ENCODE measurements at places on chromosomes 4 and X.

DNA sequence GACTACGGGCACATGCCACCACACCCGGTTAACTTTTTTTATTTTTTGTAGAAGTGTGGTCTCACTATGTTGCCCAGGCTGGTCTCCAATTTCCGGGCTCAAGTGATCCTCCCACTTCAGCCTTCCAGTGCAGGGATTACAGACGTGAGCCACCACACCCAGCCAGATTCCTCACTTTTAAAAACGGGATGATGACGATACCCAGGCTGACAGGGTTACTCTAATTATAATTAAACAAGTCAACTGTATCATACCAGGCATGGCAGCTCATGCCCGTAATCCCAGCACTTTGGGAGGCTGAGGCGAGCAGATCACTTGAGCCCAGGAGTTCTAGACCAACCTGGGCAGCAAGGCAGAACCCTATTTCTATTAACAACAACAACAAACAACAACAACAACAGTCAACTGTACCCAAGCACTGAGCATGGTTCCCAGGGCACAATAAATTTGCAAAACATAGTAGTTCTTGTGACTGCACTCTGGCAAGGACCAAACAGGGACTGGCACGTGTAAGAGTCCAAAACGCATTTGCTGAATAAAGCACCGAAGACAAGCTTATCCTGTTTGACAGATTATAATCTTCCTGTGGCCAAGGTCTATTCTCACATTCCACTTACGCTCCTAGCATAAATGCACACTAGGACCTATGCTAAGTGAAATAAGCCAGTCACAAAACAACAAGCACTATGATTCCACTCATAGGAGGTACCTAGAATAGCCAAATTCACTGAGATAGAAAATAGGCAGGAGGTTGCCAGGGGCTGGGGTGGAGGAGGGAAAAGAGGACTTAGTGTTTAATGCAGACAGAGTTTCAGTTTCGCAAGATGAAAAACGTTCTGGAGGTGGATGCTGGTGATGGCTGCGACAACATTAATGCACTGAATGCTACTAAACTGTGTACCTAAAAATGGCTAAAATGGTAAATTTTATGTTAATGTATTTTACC is 77.5 kb downstream of the IRF2 start:
- no peak for DNase-seq

DNA sequence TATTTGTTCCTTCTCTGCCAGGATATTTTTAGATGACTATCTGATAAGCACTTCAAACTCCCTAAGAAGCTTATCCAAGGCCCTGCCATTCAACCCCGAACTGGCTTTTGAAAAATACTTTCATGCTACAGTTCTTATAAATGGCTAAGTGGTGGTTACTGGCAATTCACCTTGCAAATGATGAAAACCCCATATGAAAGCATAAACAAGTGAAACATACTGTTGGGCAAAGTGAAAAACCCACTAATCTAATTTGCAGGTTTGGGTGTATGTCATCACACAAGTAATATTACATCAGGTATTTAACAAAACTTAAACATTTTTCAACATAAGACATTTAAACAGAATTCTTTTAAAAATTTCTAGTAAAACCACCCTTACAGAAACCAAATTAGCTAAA is 31.1 kb downstream of the TAPT1 start:
- DNase-seq: no peak

GRCh38 chrX:148784137-148784536 is 283.7 kb downstream of the AFF2 start:
- DNase-seq: no peak

DNA sequence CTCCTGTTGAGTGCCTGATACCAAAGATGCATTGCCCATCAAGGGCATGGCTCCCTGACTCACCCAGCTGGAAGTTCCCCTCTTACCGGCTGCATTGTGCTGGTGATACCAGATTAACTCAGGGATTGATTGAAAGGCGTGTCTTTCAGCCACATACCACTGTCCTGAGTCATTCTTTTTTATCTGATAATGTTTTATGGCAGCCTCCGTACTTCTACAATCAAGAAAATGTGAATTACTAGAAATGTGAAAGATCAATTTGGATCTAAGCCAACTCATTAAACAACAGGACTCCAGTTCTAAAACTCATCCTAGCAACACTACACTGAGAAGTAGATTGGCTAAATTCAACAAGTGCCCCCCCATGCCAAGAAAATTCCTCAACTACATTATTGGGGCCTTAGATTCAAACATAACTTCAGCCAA is 40.0 kb downstream of the TXK start:
- DNase-seq: no peak

GRCh38 chr4:177484613-177485021 is 42.4 kb upstream of the AGA start:
- peak; percentile 9 for DNase-seq

DNA sequence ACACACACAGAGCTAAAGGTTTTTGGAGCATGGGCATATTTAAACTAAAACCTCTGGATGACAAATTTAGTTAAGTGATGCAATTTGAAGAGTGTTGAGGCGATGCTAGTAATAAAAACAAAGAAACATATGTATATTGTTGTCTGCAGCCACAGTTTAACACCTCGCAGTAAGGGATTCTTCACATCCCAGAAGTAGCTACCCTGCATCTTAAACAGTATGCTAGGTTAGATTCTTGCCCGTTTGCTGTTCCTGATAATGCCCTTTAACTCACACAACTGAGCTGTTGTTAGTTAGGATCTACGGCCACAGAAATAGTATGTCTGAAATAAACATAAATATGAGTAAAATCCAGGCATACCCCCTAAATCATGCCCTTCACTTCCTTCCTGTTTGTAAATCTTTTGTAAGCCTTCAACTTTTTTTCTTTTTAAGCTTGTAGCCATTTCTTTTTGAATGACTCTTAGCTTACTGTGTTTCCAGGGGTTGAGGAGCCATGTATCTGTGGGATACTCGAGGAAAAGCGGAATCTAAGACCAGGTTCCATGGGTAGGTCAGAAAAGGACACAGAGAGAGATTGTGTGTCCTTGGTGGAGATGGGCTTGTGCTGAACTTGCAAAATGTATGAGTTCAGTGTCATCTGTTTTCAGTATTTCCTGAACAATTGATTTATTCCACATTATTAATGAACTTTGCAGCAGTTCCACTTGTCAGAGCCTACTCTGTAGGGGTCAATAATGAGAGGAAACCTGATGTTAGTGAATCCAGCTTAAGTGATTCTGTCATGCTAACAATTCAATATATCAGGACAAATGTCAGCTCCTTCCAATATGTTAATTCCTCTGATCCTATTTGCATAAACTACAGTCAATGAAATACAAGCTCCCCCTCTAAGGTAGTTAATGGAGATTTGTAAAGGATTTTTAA is 349.6 kb downstream of the GPAT3 start:
- DNase-seq: no peak

DNA sequence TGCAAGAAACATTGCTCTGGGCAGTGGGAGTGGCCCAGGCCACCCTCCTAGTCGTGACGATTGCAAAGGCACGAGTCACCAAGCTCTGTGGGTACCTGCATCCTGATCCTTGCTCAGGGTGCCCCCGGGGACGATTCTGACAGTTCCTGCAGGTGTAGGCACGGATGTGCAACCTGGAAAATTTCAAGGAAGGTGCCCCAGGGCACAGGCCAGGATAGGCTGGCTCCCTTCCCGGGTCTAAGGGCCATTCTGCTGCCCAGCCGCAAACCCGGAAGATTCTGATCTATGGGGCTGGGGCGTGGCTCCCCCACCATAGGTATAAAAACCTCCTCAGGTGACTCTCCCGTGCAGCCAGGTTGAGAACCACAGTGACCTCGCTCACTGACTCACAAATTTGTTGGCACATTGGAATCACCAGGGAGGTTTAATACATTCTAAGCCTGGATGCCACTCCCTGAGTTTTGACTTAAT is 228.5 kb downstream of the PTTG2 start:
- no peak for DNase-seq

DNA sequence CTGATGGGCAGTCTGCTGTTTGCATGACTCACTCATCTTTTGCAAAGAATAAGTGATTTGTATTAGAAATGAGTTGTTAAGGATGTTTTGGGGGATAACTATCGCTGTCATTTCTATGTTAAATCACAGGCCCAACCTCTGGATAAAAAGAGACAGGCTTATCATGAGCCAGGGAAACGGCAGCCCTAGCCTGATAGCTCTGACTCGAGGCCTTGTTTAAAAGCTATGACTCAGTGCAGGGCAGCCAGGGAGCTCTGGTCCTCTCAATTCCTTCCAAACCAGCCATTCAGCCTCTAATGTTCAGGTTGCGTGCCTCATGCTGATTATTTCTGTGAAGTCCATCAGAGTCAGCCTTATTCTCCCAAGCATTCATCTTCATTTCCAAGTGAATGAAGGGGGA is 305.9 kb upstream of the HAND2 start:
- no peak for DNase-seq

DNA sequence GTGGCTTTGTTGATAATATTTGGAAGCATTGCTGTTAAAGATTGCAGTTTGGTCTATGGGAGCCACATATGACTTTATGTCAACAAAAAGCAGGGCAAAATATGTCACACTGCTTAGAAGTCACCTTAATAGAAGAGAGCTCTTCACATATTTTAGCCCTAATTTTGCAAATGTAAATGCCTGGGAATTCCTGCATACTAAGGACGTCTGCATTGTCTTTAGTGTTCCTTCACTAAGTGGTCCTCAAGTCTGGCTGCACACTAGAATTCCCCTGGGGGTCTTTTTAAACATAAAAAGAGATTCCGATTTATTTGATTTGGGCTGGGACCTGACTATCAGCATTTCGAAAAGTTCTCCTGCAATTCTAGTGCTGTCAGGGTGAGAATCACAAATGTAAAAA is 495.1 kb upstream of the FAM241A start:
- no peak for DNase-seq

GRCh38 chrX:112941209-112941837 is 100.7 kb upstream of the AMOT start:
- DNase-seq: no peak

DNA sequence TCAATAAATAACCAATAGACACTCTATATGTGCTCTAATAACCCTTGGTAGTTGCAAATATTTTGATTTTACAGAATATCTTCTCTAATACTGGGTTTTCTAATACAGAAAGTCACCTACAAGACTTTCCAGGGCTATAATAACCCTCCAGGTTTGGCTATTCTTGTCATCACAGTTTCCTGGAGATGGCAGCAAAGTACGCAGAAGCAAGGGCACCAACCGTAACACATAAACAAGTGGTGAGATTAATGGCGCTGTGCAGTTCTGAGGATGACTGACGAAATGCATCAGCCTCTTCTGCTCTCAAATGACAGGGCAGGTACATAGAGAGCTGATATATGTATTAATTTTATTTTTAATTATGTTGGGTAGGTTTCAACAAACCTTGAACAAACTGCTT is 122.4 kb downstream of the C4orf33 start:
- no peak for DNase-seq

DNA sequence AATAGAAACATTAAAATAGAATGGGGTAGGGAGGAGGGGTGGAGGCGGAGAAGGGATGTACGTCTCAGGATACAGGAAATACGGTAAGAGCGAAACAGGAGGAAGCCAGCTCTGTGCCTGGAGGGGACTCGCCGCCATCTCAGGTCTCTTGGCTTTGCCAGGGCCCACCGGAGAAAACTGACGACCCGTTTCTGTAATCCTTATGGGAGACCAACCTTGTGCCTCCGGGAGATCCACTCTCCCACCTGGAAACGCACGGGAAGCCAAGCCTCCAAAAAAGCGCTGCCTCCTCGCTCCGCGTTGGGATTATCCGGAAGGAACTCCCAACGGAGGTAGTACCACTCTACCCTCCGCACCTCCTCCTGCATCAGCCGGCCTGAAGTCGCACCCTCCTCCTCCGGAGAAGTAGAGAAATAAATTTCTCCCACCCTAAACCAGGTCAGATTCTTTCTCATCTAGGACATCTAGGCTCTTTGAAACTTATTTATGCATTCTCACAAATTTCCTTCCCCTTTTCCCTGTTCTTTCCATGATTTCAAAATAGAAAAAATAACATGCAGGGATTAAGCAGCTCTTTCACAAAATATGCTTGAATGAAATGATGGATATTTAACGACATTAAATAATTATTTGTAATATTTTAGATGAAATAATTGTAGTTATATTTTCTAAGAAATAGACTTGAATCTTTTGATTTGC is at the start of gene NBDY:
Gene NBDY (plus strand): TSS at position 92 of the 699 bp plus-strand sequence. CDS start 111 bp downstream, at position 203.
- DNase-seq: peak; percentile 53

GRCh38 chrX:41047878-41048534 is 37.2 kb upstream of the USP9X start:
- no peak for DNase-seq

DNA sequence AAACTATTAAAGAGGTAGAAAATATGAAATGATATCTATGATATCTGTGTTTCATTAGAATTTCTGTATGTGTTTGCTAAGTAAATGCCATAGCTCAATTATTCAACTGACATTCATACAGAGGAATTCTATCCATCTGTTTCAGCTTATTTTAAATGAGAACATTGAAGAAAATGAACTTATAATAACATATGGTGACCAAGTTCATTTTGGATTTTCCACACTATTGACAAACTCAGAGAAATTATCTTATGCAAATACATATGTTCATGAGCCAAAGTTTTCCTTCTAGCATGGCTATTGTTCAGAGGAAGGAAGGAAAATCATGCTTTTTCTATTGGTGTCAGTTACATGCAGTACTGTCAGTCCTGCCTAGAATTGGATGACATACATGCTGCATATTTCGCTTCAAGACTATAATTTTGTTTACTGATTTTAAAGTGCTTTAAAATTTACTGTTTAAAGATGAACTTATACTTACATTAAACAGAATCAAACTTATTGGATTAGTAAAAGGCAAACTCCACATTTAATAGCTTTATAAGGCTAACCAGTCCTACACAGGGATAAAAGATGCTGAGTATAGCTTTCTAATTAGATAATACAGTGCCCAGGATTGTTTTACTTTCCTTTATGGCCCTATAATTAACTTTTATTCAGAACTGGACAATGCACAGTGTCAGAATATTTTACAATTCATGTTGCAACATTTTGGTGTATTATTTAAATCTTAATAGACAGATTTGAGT is 646.2 kb downstream of the TRAM1L1 start:
- no peak for DNase-seq

- DNase-seq: no peak
Observed at GRCh38 chr4:152565333-152565732, 29.4 kb upstream of the FBXW7 start.

DNA sequence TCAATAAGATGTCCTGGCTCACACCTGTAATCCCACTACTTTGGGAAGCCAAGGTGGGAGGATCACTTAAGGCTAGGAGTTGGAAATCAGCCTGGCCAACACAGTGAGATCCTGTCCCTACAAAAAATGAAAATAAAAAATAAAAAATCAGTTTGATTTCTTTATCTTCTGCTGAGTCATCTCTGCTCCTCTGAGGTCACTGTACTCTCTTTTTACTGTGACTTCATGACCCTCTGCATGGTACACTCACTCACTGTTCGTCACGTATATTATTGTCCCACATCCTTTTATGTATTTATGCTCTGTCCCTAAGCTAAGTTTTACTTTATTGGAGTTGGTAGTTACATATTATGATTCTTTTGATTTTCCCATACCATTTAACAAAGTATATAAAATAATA is 333.3 kb downstream of the PCDH7 start:
- DNase-seq: no peak

Measured in NB4 (cell line).